CD4-positive, CD25-positive, alpha-beta regulatory T cell (primary cell): ENCODE measurements at places on chromosomes 5 and 9. TPM values are rescaled to one million over a fixed set of nuclear protein-coding genes. Genes with fewer than 3 reads are reported as not detected.

PCDHB12 gene
- not detected for total RNA-seq

DNA sequence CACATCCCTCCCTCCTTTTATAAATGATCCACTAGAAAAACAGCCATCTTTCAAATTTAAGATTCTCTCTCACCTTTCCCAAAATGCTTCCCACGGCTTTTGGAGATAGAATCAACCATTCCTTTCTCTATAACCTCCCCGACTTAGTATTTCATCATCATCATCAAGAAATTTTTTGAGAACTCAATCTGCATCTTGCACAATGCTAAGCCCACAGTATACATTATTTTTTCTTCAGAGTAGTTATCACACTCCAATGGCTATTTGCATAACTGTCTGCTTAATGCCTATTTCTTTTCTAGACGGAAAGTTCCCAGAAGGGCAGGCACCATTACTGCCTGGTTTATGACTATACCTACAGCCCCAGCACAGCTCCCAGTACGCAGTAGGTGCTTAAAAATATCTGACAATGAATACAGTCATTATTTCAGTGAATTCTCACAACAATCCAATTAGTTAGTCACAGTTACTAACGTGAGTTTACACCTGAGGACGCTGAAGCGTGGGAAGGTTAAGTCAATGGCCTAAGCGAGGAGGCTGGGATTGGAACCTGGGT lies 212.7 kb downstream of the TTLL11 start:
- H3K4me1 ChIP-seq, result no peaks in the 10 kb centered on the region
- no peaks in the 10 kb centered on the region for H3K36me3 ChIP-seq
- no peak for DNase-seq
- no peak overlapping the region for H3K27ac ChIP-seq
- H3K27me3 ChIP-seq, result no peaks in the 10 kb centered on the region
- H3K4me3 ChIP-seq, result no peak overlapping the region

PKD2L2 gene
- not detected for total RNA-seq

- no peaks in the 10 kb centered on the region for H3K27me3 ChIP-seq
- H3K36me3 ChIP-seq, result no peaks in the 10 kb centered on the region
- H3K27ac ChIP-seq, result no peak overlapping the region
- no peaks in the 10 kb centered on the region for H3K4me1 ChIP-seq
- H3K4me3 ChIP-seq, result no peak overlapping the region
Observed at GRCh38 chr9:22031655-22032411, 22.7 kb upstream of the CDKN2B start.

DNA sequence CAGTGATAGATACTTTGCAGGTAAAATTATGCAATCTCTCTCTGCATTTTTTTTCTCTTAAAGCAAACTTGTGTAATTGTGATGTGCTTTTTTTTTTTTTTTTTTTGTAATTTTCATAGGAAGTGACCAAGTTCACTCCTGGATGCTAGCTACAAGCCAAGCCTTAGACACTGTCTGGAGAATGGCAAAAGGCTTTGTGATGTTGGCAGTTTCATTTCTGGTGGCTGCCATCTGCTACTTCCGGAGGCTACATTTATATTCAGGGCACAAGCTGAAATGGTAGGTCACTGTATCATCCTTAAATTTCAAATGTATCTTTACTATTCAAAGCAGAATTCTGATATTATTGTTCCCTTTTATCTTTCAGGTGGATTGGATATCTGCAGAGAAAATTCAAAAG lies 19.3 kb downstream of the OTULINL start:
- no peak for DNase-seq
- peaks cover 38% of the 10 kb centered on the region for H3K36me3 ChIP-seq
- H3K4me1 ChIP-seq, result peaks cover 26% of the 10 kb centered on the region
- no peak overlapping the region for H3K4me3 ChIP-seq

GRCh38 chr9:108296056-108296455 lies 559.7 kb downstream of the ACTL7B start:
- no peaks in the 10 kb centered on the region for H3K27me3 ChIP-seq
- DNase-seq, result no peak
- H3K4me1 ChIP-seq, result no peaks in the 10 kb centered on the region
- H3K36me3 ChIP-seq, result no peaks in the 10 kb centered on the region

- no peaks in the 10 kb centered on the region for H3K27me3 ChIP-seq
- H3K27ac ChIP-seq, result no peak overlapping the region
- H3K4me3 ChIP-seq, result peak overlapping the region; percentile 51
- peak; percentile 71 for DNase-seq
- H3K36me3 ChIP-seq, result no peaks in the 10 kb centered on the region
Observed at GRCh38 chr5:113330533-113331208, 104.1 kb downstream of the TSSK1B start.
